Stimulated activated CD4-positive, alpha-beta T cell treated with anti-CD3 and anti-CD28 coated beads, Interleukin-4, amount 100 ng/mL, for 48 hours (primary cell): ENCODE measurements at places on chromosomes 4 and X.

GRCh38 chr4:108047199-108047598, 57.5 kb downstream of the HADH start:
- no peak for DNase-seq

DNA sequence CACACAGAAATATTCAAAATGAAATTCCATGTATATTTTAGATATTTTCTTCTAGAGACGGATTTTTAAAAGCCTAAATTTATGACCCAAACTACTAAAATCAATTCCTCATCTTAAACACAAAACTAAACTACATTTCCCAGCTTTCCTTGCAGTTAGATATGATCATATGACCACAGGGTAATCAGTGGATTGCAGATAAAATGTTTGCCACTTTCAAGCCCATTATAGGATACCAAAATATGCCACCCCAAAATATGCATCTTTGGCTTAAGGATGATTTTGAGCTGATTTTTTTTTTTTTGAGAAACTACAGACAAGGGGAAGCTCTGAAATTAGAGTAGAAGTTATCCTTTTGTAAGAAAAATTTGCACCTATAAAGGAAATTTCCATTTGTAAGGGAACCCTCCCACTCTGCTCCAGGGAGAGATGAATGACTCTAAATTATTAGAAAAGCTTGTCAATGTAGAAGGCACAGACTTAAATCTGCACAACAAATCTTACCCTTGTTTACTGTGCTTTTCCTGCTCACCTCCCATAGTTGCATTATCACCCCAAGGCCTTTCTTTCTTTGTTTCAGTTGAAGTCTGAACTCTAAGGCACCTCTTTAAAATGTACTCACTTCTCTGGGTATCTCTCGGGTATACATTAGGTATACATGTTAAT, 503.0 kb downstream of the PDHA2 start:
- DNase-seq, result no peak

DNA sequence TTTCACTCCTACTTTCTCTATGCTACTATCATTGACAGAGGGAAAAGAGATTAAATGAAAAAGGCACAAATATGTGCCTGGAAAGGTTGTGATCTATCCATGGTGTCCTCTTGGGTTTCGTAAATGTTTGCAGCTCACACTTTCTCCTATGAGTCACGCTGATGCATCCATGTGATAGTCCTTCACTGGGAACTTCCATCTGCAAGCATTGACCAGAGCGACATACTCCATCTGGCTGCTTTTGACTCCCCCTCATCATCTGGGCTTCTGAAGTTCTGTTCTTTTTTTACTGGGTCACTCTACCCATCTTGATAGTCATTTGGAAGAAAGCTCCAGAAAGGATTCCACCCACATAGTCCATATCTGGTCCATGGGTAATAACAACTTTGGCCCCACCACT, 84.7 kb upstream of the NDST3 start:
- no peak for DNase-seq

GRCh38 chrX:113222305-113222704, 381.7 kb upstream of the AMOT start:
- DNase-seq, result no peak

GRCh38 chr4:186687265-186687664, 36.4 kb downstream of the FAT1 start:
- DNase-seq, result no peak

GRCh38 chr4:122879001-122879400, 43.4 kb downstream of the NUDT6 start:
- no peak for DNase-seq

DNA sequence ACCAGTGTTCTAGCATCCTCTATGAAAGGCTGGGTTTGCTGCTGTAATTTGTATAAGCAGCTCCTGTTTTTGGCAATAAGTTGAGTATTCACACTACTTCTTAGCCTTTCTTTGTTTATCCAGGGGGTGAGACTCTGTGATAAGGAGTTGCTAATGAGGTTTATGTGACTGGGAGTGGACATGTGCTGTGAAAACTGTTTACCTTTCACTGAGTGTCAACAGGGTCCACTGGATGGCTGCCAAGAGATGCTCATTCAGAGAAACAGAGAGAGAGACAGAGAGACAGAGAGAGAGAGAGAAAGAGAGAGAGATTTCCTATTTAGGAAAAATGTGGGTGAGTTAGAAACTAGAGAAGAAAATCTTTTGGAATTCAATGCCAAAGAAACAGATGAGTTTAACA, 233.9 kb downstream of the CHIC2 start:
- DNase-seq, result no peak

DNA sequence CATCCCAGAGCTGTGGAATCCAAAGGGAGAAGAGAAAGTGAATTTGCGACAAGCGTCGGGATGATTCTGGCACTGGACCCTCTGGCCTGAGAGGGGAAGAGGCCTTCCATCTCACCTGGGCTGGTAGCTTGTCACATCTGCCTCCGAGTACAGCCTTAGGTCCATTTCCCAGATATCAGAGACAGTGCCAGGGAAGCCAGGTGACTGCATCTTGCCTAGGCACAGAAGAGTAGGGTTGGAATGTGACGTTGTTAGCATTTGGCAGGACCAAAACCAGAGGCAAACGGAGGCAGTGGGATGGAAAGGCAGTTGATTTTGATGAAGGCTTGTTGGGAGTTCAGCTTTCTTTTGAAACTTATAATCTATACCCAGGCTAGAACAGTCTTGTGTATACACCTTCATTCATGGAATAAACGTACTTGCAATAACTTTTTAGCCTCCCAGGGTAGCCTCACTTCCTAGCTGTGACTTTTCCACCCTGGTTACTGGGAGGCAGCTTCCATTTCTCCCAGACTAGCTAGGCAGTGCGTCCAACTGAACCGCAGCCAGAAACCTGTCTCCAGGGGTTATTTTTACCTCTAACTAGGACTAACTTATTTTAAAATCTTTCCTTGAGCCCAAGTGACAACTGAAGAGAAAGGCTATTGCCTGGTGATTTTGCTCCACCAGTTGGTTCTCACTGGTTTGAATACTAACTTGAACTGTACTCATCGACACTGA, 5.9 kb downstream of the SOD3 start:
- no peak for DNase-seq

- no peak for DNase-seq
Observed at GRCh38 chr4:33111117-33111516, 2390.9 kb downstream of the PCDH7 start.

DNA sequence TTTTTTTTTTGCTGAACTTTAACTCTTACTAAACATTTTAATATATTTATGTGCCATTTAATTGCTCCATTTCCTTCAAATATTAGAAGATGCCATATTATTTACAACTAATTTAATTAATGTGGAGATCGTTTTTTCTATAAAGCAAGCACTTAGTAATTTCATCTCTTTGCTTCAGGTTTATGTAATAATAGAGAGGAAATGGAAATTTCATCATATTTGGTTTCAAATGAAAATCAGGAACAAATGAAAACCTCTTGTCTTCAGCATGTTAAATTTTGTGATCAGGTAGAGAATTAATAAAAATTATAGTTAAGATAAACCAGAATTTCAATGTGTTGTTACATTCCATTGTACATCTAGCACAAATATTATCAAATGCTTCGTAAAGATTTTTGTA, 120.1 kb downstream of the SYNPO2 start:
- DNase-seq, result no peak
